Small intestine (tissue), 16 donors: ENCODE measurements at places on chromosomes 16 and 17.

DNA sequence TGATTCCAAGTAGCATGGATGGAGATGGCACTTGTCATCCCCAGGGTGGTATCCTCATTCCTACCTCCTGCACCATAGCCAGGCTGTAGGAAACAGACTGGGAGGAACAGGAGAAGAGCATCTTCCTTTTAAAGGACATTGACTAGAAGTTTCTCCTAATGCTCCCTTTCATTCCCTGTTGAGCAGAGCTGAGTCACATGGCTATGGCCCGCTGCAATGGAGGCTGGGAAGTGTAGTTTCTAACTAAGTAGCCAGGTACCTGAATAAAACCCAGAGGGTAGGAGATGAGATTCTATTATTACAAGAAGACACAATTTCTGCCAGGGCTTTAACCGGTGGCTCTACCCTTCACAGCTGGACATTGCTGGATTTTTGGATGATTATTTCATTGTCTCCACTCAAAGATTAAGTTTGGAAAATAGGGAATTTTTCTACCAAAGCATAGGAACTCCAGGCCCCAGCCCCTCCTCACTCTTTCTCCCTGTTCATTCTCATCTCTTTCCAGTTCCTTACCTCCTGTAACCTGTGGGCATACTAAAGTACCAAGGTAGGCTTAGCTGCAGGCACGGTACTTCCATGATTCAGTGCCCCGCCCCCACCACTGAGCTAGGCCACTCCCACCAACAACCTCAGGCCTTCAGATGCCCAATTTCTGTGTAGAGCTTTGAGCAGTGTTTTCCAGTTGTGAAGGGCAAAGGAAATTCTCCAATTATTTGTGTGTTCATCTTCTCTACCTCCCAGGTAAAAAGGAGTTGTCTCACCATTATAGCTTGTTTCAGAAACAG lies 378.3 kb downstream of the CDH13 start:
- H3K4me3 ChIP-seq = no peak overlapping the region
- H3K4me1 ChIP-seq = peaks cover 6% of the 10 kb centered on the region
- no peaks in the 10 kb centered on the region for H3K36me3 ChIP-seq
- DNase-seq = no peak

DNA sequence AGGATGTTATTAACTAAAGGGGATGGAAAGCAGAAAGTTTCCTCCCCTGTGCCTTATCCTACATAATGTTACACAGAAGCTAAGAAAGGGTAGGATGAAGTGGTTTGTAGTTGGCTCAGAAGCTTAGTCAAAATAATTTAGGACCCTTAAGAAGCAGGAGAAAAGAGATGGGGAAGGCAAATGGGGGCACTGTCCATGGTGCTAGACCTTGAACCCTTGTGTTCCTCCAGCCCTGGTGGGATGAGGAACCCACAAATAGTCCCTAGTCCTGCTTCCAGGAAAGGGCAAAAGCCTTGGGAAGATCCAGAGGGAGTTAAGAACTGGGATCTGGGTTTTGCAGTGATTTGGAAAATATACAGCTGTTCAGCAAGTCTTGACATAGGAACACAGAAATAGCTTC lies 54.5 kb downstream of the SLC5A11 start:
- H3K27ac ChIP-seq = no peak overlapping the region
- DNase-seq = no peak
- H3K36me3 ChIP-seq = no peaks in the 10 kb centered on the region
- H3K4me3 ChIP-seq = no peak overlapping the region
- H3K4me1 ChIP-seq = no peaks in the 10 kb centered on the region
- no peaks in the 10 kb centered on the region for H3K27me3 ChIP-seq

DNA sequence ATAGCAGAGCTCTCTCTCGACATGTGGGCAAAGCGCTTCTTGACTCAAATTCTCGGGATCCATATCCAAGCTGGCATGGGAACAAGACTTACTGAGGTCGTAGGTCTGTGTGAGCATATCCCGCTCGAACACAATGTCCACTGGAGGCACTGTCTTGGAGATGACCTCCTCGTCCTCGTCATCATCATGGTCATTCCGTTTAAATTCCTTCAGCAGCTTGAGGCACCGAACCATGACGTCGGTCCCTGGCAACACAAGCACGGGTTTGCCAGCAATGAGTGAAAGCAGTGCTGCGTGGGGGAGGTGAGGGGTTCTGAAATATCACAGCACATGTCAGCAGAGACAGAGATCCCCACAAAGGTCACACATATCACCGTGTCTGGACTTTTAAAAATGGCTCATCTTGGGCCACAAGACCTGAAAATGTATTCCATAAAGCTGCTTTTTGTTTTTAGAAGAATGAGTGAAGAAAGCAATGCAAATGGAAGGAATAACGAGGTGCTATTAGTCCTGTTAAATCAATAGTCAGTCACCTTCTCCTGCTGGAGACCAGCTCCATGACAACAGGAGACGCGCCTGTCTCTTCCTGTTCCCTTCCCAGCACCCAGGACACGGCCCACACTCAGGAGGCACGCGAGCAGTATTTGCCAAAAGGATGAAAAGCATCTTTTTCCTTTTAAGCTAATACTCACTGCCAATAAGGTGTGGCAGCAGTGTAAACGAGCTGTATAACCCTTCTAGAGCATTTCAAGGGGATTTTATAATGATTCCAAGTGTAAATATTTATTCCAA lies 37.9 kb downstream of the GTF3C1 start:
- no peak for DNase-seq
- H3K4me3 ChIP-seq = no peak overlapping the region
- H3K36me3 ChIP-seq = peaks cover 14% of the 10 kb centered on the region
- no peaks in the 10 kb centered on the region for H3K27me3 ChIP-seq
- no peak overlapping the region for H3K27ac ChIP-seq
- no peaks in the 10 kb centered on the region for H3K4me1 ChIP-seq

GRCh38 chr16:27564224-27564623 lies 14.3 kb downstream of the KATNIP start:
- DNase-seq = no peak
- no peak overlapping the region for H3K4me3 ChIP-seq
- H3K4me1 ChIP-seq = no peaks in the 10 kb centered on the region
- H3K27ac ChIP-seq = no peak overlapping the region
- H3K27me3 ChIP-seq = no peaks in the 10 kb centered on the region

- peak overlapping the region; percentile 74 for H3K4me3 ChIP-seq
- peak; percentile 73 for DNase-seq
- no peaks in the 10 kb centered on the region for H3K27me3 ChIP-seq
- H3K27ac ChIP-seq = peak overlapping the region; percentile 40
- no peaks in the 10 kb centered on the region for H3K4me1 ChIP-seq
Measured at GRCh38 chr16:29680180-29680598, 1.2 kb downstream of the QPRT start.

GRCh38 chr16:72722552-72722951 lies 325.4 kb downstream of the ZFHX3 start:
- H3K27me3 ChIP-seq = no peaks in the 10 kb centered on the region
- no peaks in the 10 kb centered on the region for H3K36me3 ChIP-seq
- no peak overlapping the region for H3K4me3 ChIP-seq
- no peak overlapping the region for H3K27ac ChIP-seq

GRCh38 chr17:20142268-20142667 lies 133.1 kb downstream of the SPECC1 start:
- H3K36me3 ChIP-seq = no peaks in the 10 kb centered on the region
- no peak overlapping the region for H3K4me3 ChIP-seq
- DNase-seq = no peak
- no peaks in the 10 kb centered on the region for H3K4me1 ChIP-seq

- no peak overlapping the region for H3K27ac ChIP-seq
- H3K27me3 ChIP-seq = peaks cover 6% of the 10 kb centered on the region
- H3K4me1 ChIP-seq = no peaks in the 10 kb centered on the region
- no peak for DNase-seq
- H3K4me3 ChIP-seq = no peak overlapping the region
Measured at GRCh38 chr17:47990962-47991731, 20.2 kb downstream of the CDK5RAP3 start.

DNA sequence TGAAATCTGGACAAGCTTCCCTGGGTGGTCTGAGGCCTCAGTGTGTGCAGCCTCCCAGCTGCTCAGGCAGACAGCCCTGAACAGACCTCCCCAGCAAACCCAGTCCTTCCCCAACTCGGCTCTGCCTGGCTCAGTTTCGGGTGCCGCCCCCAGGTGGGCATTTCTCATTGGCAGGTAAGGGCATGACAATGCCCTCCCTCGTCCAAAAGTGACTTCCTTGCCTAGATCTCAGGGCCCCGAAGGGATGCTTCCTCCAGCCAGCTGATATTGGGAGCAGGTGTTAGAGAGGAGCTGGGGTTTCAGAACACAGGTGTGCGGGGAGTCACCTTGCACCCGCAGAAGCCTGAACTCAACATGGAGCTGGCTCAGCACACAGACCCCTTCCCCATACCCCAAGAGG lies 3.8 kb upstream of the PPL start:
- no peak overlapping the region for H3K4me3 ChIP-seq
- no peak for DNase-seq
- peaks cover 40% of the 10 kb centered on the region for H3K4me1 ChIP-seq

- DNase-seq = peak; percentile 90
- no peaks in the 10 kb centered on the region for H3K27me3 ChIP-seq
- peaks cover 3% of the 10 kb centered on the region for H3K4me1 ChIP-seq
- H3K36me3 ChIP-seq = peaks cover 54% of the 10 kb centered on the region
- H3K27ac ChIP-seq = peak overlapping the region; percentile 96
Measured at GRCh38 chr17:1515640-1516387, 598 bp downstream of the INPP5K start.

- peak; percentile 62 for DNase-seq
- no peak overlapping the region for H3K27ac ChIP-seq
- no peaks in the 10 kb centered on the region for H3K4me1 ChIP-seq
- no peaks in the 10 kb centered on the region for H3K27me3 ChIP-seq
- peaks cover 15% of the 10 kb centered on the region for H3K36me3 ChIP-seq
Measured at GRCh38 chr16:69930117-69930776, 20.9 kb upstream of the CLEC18A start.

GRCh38 chr16:78742501-78743283 lies 643.2 kb downstream of the WWOX start:
- H3K27me3 ChIP-seq = no peaks in the 10 kb centered on the region
- H3K27ac ChIP-seq = no peak overlapping the region
- DNase-seq = peak; percentile 55
- peak overlapping the region; percentile 17 for H3K4me3 ChIP-seq

DNA sequence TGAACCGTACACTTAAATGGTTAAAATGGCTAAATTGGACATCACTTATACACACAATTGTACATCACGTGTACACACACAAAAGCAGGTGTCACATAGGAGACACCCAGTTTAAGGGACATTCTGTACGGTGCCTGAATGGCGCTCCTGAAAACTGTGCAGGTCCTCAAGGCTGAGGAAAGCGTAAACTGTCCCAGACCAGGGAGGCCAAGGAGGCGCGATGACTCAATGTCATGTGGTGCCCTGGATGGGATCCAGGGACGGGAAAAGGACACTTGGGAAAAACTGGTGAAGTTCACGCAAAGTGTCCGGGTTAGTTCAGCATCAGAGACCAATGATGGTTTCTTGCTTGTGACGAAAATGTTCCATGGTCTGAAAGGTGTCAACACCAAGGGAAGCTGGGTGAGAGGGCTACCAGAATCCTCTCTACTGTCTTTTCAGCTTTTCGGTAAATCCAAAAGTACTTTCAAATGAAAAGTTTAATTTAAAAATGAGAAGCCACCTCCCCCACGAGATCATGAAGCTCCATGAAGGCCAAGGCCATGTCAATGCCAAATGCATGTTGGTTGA lies 112.2 kb downstream of the CMIP start:
- H3K4me3 ChIP-seq = no peak overlapping the region
- no peak for DNase-seq
- H3K27me3 ChIP-seq = no peaks in the 10 kb centered on the region
- H3K4me1 ChIP-seq = peaks cover 76% of the 10 kb centered on the region
- H3K36me3 ChIP-seq = peaks cover 41% of the 10 kb centered on the region

DNA sequence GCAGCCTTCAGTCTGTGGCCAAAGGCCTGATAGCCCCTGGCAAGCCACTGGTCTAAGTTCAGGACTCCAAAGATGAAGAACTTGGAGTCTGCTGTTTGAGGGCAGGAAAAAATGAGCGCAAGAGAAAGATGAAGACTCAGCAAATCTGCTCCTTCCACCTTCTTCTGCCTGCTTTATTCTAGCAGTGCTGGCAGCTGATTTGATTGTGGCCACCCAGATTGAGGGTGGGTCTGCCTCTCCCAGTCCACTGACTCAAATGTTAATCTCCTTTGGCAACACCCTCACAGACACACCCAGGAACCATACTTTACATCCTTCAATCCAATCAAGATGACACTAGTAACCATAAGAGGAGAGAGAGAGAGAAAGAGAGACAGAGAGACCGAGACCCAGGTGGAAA lies 127.6 kb downstream of the UTP18 start:
- no peak overlapping the region for H3K27ac ChIP-seq
- H3K36me3 ChIP-seq = no peaks in the 10 kb centered on the region
- DNase-seq = no peak
- no peaks in the 10 kb centered on the region for H3K4me1 ChIP-seq
- H3K4me3 ChIP-seq = no peak overlapping the region

DNA sequence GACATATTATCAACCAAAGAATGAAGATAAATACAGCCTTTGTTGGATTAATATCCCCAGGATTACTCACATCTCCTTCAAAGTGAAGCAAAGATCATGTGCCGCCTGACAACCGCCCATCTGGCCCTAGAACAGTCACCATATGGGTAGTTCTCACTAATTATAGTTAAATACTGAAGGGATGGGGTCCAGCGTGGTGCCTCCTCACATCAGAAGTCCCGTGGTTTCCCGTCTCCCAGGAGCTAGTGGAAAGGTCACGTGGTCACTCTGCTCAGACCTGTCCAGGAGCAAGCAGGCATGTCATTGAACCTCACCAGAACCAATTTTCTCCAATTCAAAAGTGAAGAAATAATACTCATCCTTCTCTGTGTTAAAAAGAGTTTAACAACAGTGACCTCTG lies 434.5 kb downstream of the SHISA9 start:
- no peak for DNase-seq
- H3K27ac ChIP-seq = no peak overlapping the region
- H3K36me3 ChIP-seq = no peaks in the 10 kb centered on the region
- no peak overlapping the region for H3K4me3 ChIP-seq

DNA sequence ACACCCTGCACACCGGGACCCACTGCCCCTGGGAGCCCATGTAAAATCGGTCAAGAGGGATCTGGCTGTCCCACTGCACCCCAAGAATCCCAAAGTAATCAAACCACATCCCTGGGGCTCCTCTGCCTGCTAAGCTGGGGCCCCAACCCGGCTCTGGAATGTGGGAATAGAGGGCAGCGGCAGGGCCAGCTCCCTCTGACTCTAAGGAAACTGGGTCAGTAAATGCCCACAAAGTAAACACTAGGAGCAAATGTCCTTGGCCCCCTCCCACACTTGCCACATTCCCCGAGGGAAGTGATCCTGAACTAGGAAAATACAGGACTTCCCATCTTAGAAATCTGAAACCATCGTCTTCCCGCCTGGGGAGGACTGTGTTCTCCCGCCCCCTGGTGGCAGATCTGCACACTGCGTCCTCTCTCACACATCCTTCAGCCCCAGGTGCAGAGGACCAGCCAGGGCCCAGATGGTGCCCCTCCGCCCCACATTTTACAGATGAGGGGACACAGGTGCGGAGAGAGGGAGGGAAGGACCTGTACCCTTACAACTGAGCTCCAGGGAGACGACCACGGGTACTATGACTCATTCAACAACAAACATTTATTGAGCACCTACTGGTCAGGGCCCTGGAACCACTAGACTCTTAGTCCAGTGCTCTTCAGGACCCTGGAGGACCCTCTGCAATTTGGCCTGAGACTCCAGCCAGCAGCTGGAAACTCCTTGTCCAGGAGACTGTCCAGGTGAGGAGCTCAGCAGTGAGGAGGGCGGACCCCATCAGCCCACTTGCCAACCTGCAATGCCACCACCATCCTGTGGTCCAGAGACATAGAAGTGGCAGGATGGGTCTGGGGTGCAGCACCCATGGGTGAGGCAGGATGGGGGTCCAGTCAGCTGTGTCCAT lies 10.1 kb downstream of the P3H4 start:
- peak; percentile 91 for DNase-seq
- no peaks in the 10 kb centered on the region for H3K27me3 ChIP-seq
- H3K27ac ChIP-seq = peak overlapping the region; percentile 89
- H3K4me1 ChIP-seq = no peaks in the 10 kb centered on the region
